Dermis blood vessel endothelial cell (primary cell): ENCODE measurements at places on chromosomes 2 and 18. TPM values are rescaled to one million over a fixed set of nuclear protein-coding genes. Genes with fewer than 3 reads are reported as not detected.

DNA sequence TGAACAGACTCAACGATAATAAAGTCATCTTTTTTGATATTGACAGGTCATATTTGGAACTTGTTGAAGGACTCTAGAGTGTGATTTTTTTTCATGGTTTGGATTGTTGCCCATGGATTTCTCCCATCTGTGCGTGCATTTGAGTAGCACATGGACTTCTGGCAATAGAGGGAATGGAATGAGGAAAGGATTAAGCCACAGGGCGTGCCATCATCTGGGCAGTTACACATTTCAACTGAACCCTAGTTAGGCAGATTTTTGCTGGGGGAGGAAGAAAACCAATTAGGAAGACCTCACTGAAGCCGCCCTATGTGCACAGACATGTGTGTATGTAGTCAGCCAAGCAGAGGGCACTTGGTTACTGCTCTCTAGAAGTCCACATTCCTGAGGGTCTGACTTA lies 72.6 kb downstream of the TPGS2 start:
- DNase-seq, result no peak

The LIMS4 gene
- 40.1 and 53.6 TPM in 2 replicates for total RNA-seq

DNA sequence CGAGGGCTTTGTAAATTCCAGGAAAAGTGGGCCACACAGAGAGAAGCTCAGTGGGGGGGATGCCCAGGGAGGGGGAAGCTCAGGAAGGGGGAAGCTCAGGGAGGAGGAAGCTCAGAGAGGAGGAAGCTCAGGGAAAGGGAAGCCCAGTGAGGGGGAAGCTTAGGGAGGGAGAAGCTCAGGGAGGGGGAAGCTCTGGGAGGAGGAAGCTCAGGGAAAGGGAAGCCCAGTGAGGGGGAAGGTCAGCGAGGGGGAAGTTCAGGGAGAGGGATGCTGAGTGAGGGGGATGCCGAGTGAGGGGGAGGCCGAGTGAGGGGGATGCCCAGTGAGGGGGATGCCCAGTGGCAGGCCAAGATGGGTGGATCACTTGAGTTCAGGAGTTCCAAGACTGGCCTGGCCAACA lies 821 bp upstream of the CHRNG start:
- no peak for DNase-seq

The ZNF521 gene
- total RNA-seq, result 173 and 188 TPM in 2 replicates

- peak; percentile 56 for DNase-seq
Observed at GRCh38 chr18:58862851-58863538, 1.7 kb upstream of the ZNF532 start.

GRCh38 chr2:104929663-104930062 lies 75.7 kb downstream of the POU3F3 start:
- DNase-seq, result no peak

The CLEC4F gene
- 0.09 and 0.34 TPM in 2 replicates for total RNA-seq

- no peak for DNase-seq
Observed at GRCh38 chr2:51505533-51505932, 473.6 kb upstream of the NRXN1 start.

The ITGB6 gene
- 0.85 and 1.3 TPM in 2 replicates for total RNA-seq

GRCh38 chr2:238431456-238431855 lies 4.7 kb downstream of the ASB1 start:
- no peak for DNase-seq

The LGALSL gene
- total RNA-seq, result 3.7 and 9.4 TPM in 2 replicates
